ENCODE measurements at places on chromosomes 11 and 22. TPM values are rescaled to one million over a fixed set of nuclear protein-coding genes. Genes with fewer than 3 reads are reported as not detected.
A peak's percentile ranks its signal among the peaks of the same experiment; 100 is the strongest.

The SMC1B gene
- total RNA-seq = not detected

The SNX19 gene
- 90.0 TPM for total RNA-seq

The CARNS1 gene
- under 0.01 TPM for total RNA-seq

DNA sequence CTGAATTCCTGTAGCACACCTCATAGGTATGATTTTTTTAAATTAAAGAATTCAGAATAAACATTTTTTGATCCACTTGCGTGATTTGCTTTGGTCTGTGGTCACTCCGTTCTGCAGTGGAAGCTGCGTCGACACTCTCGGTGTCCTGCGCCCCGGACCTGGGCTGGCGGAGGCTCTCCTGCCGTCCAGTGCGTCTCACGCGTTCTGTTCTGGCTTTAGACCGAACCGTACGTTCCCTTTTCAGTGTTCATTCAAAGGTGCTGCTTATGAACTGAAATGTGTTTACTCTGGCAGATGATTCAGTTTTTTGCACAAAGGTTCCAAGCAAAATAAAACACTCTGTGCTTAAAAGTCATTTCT lies 38.2 kb downstream of the CTTN start:
- no peak for DNase-seq

DNA sequence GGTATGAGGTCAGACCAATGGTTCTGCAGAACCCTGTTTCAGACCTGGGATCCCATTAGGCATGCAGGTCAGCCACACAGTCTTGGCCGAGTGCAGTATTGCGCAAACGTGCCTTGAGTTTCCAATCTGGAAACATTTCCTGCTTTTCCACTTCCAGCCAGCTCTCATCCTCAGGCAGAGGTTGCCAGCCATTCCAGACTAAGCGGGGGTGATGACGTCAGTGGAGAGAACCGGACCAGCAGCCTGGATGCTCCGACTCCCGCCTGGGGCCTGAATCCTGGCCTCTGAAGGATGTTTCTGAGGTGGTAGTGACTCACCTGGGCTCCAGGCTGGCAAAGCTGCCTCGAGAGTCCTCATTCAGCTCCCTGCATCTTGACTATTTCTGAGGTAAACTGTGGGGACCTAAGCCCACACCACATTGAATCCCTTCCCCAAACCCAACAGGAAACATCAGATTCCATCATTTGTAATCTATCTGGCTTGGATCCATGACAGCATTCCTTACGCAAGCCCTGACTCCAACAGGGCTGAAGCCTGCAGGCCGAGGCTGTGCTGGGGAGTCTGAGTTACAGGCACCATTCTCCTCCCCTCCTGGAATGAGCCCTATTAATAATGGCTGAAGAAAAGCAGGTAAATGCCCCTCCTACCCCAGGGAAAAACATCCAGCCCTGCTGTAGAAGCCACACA lies 83.0 kb downstream of the ABTB2 start:
- peak; percentile 98 for DNase-seq

DNA sequence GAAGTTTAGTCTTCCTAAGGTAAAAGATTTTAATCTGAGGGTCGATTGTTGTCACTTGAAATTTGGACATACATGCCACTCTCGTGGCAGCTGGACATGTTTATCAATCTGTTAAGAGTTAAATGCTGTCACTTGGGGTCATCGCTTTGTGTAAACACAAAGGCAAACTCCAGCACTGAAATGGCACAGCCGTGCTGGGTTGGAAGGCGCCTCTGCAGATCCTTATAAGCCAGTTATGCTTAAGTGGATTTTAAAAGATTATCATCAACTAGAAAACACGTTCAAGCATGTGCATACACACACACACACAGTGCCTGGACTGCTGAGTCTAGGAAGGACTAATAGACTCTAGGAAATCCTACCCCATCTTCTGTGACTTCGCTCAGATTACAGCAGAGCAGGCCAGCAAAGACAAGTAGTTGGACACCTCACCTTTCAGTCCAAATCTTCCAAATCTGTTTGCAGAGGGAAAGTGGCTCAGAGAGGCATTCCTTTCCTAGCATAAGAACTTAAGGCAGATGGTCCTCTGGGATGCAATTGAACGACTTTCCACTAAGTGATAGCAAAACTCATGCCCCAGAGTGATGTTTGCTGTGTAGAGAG lies 83.7 kb downstream of the CACNG2 start:
- no peak for DNase-seq

GRCh38 chr22:22803285-22803853 lies 84.2 kb upstream of the IGLL5 start:
- DNase-seq = no peak

All from IMR-90 (cell line).